GM10248 (cell line): ENCODE measurements at places on chromosomes 2 and 18.

DNA sequence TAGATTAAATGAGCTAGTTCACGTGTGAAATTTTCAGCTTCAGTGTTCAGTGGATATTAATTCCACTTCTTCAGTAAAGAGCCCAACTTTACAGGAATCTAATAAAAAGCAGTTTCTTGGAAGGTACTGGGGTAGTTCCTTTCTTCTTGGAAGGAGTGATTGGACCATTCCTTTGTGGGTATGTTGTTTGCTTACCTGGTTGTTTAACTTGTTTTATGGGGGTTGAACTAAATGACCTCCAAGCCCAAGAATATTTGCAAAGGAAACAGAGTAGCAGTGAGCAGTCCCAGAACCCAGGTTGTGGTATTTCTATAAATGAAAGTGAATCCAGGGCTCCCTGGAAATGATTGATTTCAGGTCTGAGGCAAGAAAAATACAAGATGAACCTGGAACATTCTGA, 31.4 kb downstream of the KCNJ13 start:
- no peak for DNase-seq

DNA sequence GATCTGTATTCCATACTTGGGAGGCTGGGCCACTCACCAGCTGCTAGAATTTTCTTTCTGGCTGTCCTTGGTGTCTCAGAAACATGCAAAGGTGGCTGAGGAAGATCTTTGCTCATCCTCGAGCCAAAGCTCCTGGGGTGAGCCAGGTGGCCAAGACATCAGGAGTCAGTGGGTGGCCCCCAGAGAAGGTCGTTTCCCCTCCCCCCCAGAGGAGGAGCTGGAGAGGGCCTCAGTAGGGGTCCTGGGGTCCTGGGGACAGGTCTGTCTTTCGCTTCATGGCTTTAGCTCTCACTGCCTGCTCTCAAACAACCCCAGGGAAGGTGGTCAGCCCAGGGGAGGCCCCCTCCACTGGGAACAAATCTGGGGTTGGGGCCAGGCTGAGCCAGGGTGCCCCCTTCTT, 13.6 kb downstream of the KCNK3 start:
- no peak for DNase-seq

DNA sequence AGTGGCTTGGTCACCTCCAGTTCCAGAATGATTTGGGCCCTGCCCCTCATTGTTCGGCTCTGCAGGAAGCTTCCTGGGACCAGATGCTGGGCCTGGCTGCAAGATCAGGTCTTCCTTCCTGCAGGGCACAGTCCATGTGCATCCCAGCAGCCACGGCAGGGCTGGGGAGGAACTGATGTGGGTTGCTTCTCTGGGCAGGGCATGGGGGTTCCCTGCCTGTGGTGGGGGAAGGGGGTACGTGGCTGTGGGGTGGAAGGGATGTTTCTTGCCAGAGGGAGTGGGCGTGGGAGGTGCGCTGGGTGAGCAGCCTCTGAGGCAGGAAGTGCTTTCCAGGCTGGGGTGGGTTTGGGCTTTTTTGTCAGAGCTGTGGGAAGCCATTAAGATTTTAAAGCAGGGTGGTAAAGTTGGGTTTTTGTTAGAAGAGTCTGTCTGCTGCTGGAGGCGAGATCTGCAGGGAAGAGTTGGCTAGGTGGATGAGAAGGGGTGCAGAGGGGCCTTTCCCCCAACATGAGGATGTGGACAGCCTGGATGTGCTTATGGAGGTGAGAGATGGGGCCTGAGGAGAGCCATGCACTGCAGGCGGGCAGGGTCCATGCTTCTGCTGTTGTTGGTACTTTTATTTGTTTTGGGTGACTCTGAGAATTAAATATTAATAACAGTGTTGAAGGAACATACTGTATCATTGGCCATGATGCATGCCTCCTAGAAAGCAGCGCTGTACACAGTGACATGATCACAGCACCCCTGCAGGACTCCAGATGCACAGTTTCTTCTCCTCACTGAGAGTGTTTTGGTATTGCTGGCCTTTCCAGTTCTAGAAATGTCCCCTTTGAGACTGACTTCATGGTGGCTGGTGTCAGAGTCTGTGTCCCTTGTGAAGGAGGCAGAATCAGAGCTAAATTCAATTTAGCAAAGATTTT, 45.3 kb downstream of the DGKD start:
- DNase-seq: no peak

DNA sequence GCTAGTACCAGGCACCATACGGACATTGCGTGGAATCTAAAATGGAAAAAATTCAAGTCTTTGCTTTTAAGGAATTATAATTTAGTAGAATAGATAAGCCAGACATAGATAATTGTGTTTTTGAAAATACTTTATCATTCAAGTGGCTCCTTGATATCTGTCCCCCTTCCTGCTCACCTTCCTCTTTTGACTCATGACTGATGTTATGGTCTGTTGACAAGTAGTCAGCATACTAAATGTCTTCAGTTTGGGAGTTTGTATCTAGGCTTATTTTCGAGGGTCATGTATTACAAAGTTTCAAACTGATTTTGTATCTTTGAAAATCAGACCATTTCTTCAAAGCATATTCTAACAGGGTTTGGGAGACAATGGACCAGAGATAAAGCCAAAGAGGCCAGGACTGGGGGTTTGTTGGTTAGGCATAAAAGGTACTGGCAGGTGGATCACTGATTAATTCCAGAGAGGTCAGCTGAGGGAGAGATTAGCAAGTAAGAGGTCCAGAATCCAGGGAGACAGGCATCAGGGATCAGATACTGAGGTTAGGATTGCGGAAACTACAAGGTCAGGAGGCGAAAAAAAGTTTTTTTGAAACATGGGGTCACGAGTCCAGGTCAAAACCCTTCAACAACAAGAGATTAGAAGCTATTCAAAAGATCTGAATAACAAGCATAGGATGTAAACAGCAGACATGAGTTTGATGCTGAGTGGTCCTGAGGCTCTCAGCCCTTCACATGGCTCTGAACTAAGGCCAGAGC, 31.5 kb upstream of the KLHL14 start:
- DNase-seq: no peak

- DNase-seq: no peak
Measured at GRCh38 chr18:52567360-52567759, 227.4 kb downstream of the DCC start.

DNA sequence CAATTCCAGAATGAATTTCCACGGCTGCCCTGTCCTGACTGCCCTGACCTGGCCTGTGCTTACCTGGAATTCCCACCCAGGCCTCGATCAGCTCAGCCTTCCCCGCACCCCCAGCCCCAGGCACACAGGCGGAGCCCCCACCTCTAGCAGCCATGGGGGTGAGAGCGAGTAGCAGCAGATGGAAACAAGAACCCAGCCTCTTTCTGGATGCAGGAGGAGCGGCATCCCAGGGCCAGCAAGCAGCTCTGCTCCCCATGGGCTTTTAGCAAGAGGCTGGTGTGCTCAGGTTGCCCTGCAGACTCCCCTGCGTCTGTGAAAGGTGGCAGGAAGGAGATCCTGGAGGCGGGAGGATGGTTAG, 101.8 kb downstream of the TPO start:
- DNase-seq: no peak

GRCh38 chr2:189304360-189304759, 124.8 kb upstream of the COL5A2 start:
- DNase-seq: no peak

- no peak for DNase-seq
Measured at GRCh38 chr2:88057437-88057844, 1.9 kb upstream of the KRCC1 start.

DNA sequence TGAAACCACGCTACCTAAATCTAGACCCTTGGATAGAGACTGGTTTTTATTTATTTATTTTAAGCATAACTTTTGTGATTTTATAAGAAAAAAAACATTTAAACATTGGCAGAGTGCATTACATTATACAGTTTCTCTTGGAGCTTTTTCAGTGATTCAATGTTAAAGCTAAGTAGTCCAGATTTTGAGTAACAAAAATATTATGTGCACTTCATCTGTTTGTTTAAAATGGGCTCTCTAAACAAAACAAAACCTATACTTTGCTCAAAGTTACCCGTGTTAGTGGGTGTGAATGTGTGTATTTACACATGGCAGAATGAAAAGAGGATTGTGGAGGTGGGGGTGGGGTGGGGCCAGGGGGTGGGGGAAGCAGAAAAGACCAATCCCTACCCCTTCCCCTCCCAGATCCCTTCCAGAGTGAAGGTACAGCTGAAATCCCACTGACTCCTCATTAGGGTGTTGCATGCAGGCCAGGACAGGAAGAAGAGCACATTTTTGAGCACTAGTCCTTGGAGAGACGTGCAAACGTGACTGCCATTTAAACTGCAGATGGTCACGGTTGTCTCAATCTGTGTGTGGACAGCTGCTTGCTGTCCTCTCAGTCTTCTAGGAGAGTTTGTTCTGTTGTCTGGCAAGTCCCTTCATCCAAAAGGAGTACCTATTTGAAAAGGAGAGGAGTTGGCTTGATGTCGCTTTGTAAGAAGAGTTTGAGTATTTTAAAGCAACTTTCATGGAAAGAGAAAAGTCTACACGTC, 303.0 kb downstream of the ICOS start:
- no peak for DNase-seq

DNA sequence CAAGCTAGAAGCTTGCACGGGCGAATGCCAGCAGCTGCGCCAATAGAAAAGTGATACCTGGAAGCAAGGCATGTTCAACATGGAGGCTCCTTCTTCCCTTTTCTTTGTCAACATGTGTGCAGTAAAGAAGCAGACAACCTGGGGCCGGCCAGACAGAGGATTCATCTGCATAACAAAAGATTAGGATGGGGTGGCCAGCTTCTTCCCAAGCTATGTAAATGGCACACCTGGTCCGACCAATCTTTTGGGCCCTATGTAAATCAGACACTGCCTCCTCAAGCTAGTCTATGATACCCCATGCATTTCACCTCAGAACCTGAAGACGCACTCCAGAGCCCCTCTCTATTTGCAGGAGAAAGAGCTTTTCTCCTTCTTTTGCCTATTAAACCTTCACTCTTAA, 66.4 kb upstream of the TGFA start:
- no peak for DNase-seq

- DNase-seq: peak; percentile 40
Measured at GRCh38 chr2:221554769-221555493, 17.2 kb downstream of the EPHA4 start.

- DNase-seq: no peak
Measured at GRCh38 chr2:217852555-217853211, 150.1 kb downstream of the TNS1 start.

GRCh38 chr2:1268034-1268433, 145.2 kb upstream of the TPO start:
- DNase-seq: no peak

- no peak for DNase-seq
Measured at GRCh38 chr2:62595474-62595873, 89.5 kb upstream of the TMEM17 start.

GRCh38 chr2:19837235-19837766, 64.5 kb downstream of the TTC32 start:
- no peak for DNase-seq

GRCh38 chr2:1799174-1799573, 54.9 kb upstream of the PXDN start:
- DNase-seq: no peak

GRCh38 chr18:25817546-25818237, 272.7 kb downstream of the SS18 start:
- no peak for DNase-seq

DNA sequence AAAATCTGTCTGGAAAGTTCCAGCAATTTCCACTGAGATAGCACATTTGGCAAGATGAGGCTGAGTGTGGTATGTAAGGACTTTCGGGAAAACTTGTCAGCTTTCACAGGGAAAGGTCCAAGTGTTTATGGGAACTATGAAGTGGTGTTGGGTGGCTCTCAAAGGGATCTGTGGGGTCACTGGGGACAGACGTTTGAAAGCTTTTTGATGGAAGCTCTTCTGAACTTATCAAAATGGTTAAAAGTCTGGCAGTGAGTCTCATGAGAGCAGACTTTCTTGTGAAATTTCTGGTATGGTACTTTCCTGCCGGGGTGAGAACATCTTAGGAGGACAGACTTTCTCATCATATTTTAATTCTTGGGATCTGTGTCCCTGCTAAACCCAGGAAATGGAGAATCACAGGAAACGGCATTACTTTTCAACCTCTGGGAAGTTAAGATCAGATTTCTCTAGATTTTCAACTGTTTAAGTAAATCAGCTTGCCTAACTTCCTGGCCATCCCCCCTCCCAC, 546.3 kb upstream of the ZEB2 start:
- DNase-seq: no peak

GRCh38 chr18:70116949-70117348, 88.5 kb downstream of the RTTN start:
- DNase-seq: no peak

DNA sequence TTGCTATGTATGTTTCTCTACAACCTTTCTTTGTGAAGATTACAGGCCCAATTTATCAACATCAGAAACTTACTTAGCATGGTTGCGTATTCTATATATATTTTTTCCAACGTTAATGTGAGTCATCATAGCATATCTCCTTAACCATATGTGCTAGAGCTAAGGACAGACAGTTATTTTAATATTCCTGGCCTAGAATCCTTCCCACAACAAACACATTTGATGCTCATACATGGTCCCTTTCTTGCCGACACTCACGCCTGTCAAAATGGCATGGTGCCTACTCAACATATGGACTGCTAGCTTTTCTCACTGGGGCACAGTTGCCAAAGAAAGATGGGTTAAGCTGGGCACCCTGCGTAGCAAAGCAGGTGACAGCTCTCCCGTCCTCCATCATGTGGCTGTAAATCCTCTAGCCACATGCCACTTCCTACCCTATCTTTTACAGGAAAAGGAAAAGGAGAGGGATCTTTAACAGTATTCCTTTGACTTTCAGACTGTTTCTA, 75.2 kb upstream of the GALNT5 start:
- no peak for DNase-seq

GRCh38 chr2:85547859-85548607, 9.1 kb downstream of the MAT2A start:
- no peak for DNase-seq

DNA sequence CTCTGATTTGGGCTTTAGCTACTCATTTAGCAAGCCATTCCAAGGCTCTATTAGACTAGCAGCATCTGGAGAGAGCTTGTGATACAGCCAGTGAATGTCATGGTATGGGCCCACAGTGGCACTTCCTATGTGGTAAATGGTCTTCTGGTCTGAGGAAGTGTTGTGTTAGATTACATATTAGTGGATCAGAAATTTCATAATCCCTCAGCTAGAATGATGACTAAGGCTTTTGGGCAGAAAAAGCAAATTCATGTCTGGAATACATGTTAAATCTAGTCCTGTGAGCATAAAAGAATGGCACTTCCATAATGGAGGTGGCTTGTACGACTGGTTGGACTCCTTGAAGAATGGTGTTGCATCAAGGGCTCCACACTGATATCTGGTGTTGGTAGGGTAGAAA, 436.8 kb upstream of the CWC22 start:
- DNase-seq: no peak

- no peak for DNase-seq
Measured at GRCh38 chr2:226475650-226476049, 324.0 kb downstream of the IRS1 start.

GRCh38 chr2:59282374-59283057, 1041.4 kb upstream of the FANCL start:
- DNase-seq: no peak

- DNase-seq: no peak
Measured at GRCh38 chr2:36337354-36337753, 18.2 kb upstream of the CRIM1 start.
